Muscle of arm (tissue), 14 donors: ENCODE measurements at places on chromosomes 2 and 18.

GRCh38 chr2:190789074-190790004, 91.3 kb upstream of the GLS start:
- no peak for DNase-seq

- peak; percentile 67 for DNase-seq
Measured at GRCh38 chr2:127649684-127650040, 3.7 kb downstream of the GPR17 start.

DNA sequence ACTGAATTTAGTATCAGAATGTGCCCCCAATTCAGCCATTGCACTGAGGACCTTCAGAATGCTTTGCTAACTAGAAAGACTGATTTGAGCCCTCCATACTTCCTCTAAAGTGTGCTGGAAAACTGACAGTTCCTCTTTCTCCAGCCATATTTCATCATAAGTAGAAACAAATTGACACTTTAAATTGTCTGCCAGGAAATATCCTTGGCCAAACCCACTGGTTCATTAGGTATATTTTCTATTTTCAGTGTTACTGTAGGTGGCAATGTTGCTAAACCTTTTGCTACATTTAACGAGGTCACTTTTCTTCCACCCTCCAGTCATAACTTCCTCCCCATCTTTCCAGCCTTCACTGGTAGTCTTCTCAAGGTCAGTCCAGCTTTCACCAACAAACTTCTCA, 21.5 kb downstream of the SP5 start:
- no peak for DNase-seq

- DNase-seq = no peak
Measured at GRCh38 chr2:175624785-175625184, 377.3 kb downstream of the LNPK start.

DNA sequence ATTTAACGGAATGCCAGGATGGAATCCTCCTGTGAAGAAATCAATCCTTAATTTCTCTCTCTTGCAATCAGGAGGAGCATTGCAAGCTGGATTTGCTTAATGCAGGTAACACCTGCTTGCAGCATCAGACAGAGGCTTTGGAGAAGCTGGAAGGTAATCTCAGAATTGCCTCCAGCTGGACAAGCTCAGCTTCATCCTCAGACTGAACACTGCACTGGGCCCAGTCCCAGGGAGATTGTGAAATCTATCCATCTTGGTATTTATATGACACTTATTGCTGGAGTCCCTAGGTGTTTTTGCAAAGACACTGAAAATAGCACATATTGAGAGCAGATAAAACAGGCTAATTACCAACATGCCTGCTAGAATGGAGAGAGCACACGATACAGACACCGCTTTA, 179.4 kb upstream of the SESTD1 start:
- DNase-seq = peak; percentile 13

GRCh38 chr2:205613970-205614559, 68.2 kb upstream of the NRP2 start:
- DNase-seq = no peak

DNA sequence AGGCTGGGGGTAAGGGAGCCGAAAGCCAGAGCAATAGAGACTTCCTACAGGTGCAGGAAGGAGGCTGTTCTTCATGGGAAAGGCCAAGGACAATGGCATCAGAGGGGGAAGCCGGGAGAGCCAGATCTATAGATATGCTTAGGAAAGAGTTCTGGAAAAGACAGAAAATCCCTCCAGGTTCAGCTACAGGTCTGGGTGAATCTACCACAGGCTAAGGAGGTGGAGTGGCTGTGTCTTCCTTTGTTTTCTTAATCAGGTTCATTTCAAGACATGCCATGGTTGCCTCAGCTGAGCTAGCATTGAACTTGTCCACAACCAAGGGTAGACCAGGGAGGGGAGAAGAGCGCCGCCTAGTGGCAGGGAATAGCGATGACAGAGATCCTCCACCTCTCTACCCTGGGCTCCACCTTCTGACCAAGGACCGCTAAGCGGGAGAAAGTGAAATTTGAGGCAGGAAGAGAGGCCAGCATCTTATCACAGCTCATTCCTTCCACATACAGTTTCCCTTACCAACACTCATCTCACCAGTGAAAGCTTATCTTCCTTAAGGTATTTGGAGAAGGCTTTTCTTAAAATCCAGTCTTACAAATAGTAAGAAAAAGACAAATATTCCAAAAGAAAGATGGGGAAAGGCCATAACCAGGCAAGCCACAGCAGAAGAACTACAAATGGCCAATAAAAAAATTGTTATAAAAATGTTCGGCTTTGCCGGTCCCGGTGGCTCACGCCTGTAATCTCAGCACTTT, 74.2 kb downstream of the VIT start:
- no peak for DNase-seq
